Right cardiac atrium (tissue), 5 donors: ENCODE measurements at places on chromosomes 3 and 15.

- no peak for DNase-seq
Observed at GRCh38 chr3:49745986-49746385, 22.2 kb upstream of the GMPPB start.

DNA sequence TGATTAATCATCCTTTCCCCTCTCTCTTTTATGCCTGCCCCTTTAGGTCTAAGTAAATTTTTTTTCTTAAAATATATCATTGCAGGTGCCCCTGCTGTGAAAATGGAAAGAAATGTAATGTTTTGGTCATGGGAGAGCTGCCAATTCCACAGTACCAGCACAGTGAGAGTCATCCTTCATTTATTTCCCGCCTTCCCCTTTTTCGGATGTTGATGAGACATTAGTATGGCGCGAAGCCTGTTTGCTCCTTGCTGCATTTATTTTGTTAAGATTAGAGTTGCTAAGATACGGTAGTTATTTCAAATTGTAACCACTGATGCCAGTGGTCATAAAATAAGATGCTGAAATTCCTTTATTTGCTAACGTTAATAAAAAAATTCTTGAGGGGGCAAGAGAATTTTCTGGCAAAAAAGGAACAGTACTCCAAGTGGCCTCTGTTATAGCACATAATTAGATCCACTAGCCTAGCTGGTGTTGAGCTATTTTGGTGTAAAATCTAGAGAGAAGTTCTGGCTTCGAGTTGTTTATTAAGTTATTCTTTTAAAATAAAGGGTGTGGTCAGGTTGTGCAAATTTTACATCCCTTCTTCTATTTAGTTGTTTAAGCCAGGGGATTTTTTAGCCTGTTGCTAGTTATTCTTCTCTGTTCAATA, 62.8 kb downstream of the MDFIC2 start:
- DNase-seq, result no peak

DNA sequence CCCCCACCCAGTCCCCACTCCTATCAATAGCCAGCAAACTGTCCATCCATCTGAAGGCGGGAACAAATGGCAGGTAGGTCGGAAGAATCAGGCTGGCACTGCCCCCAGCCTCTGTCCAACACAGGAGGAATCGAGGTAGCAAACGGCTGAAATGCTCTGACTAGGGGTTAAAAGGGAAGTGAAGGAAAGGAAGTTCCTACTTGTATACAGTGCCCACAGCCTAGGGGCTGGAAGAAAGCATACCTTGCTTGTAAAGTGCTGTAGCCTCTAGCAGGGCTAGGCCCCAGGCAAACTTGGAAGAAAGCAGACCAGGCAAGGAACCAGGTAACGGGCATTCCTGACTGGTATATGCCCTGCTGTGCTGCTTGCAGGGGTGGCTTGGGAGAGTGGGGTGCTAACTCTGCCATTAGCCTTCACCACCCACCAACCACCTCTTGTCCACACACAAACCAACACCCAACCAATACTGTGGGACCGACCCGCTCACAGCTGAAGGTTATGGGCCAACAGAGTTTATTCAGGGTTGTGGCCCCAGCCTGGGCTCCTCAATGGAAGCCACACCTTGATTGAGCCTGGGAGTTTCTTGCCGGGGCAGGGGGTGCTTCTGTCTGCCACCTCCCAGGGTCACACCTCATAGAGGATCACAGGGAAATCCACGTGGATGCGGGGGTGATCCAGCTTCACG, 2.4 kb downstream of the TUSC2 start:
- DNase-seq, result no peak

- DNase-seq, result no peak
Observed at GRCh38 chr3:100463002-100463401, 29.4 kb upstream of the TMEM45A start.

- no peak for DNase-seq
Observed at GRCh38 chr3:12615266-12615665, 48.7 kb downstream of the RAF1 start.

GRCh38 chr3:15159501-15160136, 46.4 kb upstream of the CAPN7 start:
- DNase-seq, result no peak

DNA sequence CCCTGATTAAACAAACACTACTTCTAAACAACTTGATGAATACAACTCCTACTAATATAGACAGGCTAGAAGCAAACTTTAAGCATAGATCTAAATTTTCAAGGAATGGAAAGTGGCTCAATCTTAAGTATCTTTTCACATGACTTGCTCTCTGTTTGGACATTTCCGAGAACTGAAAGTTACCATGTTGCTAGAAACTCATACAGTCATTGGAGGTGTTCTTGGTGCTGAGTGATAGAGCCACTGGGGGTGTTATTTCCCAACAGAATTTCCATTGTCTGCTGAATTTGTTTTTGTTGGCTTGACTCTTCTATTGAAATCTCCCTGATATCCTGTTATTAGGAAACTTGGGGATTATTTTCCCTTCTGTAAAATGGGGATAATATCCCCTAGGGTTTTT, 264.5 kb upstream of the RASGRP1 start:
- DNase-seq, result no peak

GRCh38 chr3:42052484-42053351, 38.4 kb upstream of the TRAK1 start:
- DNase-seq, result no peak

DNA sequence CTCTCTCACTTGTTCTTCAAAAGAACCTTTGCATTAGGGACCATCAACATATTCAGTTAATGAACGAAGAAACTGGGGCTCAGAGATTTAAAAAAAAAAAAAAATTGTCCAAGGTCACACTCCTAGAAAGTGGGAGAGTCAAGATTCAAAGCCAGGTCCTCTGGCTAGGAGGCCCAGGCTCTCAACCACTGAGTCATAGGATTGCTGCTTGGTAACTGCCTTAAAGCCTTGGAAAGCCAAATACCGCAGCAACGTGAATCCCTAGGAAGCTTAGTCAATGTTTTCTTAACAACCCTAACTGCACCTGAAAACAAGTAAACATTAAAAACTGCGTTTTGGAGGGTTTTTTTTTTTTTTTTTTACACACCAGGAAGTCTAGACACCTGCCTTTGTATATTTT, 156.8 kb downstream of the WNT5A start:
- no peak for DNase-seq

- no peak for DNase-seq
Observed at GRCh38 chr3:157066335-157067098, 93.4 kb downstream of the CCNL1 start.
